ENCODE measurements at places on chromosomes 11 and 22. TPM values are rescaled to one million over a fixed set of nuclear protein-coding genes. Genes with fewer than 3 reads are reported as not detected.

C11orf65 gene
- total RNA-seq: not detected

WBP2NL gene
- total RNA-seq: not detected

GAB2 gene
- total RNA-seq: 21.6 TPM

NR1H3 gene
- total RNA-seq: 92.4 TPM

C2CD2L gene
- total RNA-seq: 16.7 TPM

GRCh38 chr22:29244785-29245625 lies 22.8 kb downstream of the RHBDD3 start:
- no peaks in the 10 kb centered on the region for H3K4me1 ChIP-seq
- DNase-seq: peak; percentile 50
- no peak overlapping the region for H3K4me3 ChIP-seq
- H3K27ac ChIP-seq: no peak overlapping the region
- H3K36me3 ChIP-seq: no peaks in the 10 kb centered on the region

DNA sequence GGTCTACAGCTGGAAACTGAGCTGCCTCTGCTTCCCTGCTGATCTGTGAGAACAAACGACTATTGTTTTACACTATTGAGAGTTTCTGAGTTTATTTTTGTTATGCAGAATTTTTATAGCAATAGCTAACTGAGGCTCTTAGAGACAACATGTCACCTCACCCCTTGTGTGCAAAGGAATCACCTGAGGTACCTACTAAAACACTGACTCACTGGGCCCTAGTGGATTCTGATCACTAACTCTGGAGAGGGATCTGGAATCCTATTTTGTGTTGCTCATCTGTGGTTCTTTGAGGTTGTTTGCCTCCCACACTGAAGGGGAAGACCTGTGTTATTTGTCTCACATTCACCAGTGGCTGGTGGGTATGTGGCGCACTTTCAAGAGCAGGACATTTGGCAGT lies 13.4 kb upstream of the B3GAT1 start:
- no peaks in the 10 kb centered on the region for H3K36me3 ChIP-seq
- H3K27ac ChIP-seq: no peak overlapping the region
- no peak overlapping the region for H3K4me3 ChIP-seq

- no peaks in the 10 kb centered on the region for H3K4me1 ChIP-seq
- peaks cover 71% of the 10 kb centered on the region for H3K36me3 ChIP-seq
- no peak for DNase-seq
- H3K27ac ChIP-seq: no peak overlapping the region
- no peak overlapping the region for H3K4me3 ChIP-seq
- no peaks in the 10 kb centered on the region for H3K27me3 ChIP-seq
These were observed 29.6 kb downstream of the CAT start for GRCh38 chr11:34468209-34468841.

GRCh38 chr11:17581036-17581731 lies 34.1 kb downstream of the OTOG start:
- no peak overlapping the region for H3K27ac ChIP-seq
- H3K27me3 ChIP-seq: no peaks in the 10 kb centered on the region
- H3K36me3 ChIP-seq: no peaks in the 10 kb centered on the region
- no peaks in the 10 kb centered on the region for H3K4me1 ChIP-seq
- DNase-seq: no peak

GRCh38 chr11:24497831-24498230 lies 978 bp downstream of the LUZP2 start:
- H3K27ac ChIP-seq: no peak overlapping the region
- H3K4me3 ChIP-seq: no peak overlapping the region
- H3K27me3 ChIP-seq: no peaks in the 10 kb centered on the region
- H3K36me3 ChIP-seq: no peaks in the 10 kb centered on the region
- peaks cover 3% of the 10 kb centered on the region for H3K4me1 ChIP-seq

GRCh38 chr11:121048464-121049233 lies 24.7 kb downstream of the TBCEL start:
- H3K36me3 ChIP-seq: peaks cover 23% of the 10 kb centered on the region
- H3K27me3 ChIP-seq: no peaks in the 10 kb centered on the region
- no peak for DNase-seq
- no peak overlapping the region for H3K4me3 ChIP-seq
- H3K4me1 ChIP-seq: no peaks in the 10 kb centered on the region

- H3K4me3 ChIP-seq: no peak overlapping the region
- no peaks in the 10 kb centered on the region for H3K27me3 ChIP-seq
- no peak for DNase-seq
- H3K27ac ChIP-seq: no peak overlapping the region
- no peaks in the 10 kb centered on the region for H3K4me1 ChIP-seq
These were observed 27.2 kb upstream of the RASL10A start for GRCh38 chr22:29342577-29343312.

DNA sequence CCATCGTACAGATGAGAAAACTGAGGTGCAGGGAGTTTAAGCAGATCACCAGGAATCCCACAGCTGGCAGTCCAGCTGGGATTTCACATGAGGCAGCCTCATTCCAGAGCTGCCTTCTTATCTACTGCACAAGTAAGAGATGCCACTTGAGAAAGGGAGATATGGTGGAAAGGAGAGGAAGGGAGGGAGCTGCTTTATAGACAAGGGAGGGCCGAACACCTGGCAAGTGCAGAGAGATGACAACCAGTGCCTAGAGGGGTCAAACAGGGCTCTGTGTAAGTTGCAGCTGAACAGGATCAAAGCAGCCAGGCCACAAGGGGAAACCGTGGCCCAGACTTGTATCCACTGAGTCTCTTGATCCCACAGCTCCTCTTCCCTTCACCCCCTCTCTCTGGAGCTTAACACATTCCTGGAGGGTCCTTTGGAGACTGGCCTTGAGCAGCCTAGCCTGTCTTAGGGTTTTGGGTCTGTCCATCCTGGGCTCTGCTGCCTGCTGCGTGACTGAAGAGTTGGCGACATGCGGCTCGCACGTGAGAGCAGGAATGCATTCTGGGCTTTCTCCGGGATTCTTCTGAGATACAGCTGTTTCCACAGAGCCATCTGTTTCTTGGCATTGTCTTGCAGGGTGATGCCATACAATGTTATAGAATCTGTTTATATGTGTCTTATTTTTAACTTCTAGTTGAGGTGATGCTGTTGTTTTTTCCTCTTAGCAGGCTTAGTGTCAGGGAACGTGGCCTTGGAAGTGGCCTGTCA lies 268.5 kb upstream of the SYN3 start:
- no peaks in the 10 kb centered on the region for H3K4me1 ChIP-seq
- H3K27me3 ChIP-seq: no peaks in the 10 kb centered on the region
- H3K27ac ChIP-seq: no peak overlapping the region
- no peak for DNase-seq
